NCI-H1436 treated with DMSO at 0.1 percent for 48 hours (cell line): ENCODE measurements at places on chromosomes 1 and 21.
A peak's percentile ranks its signal among the peaks of the same experiment; 100 is the strongest.

DNA sequence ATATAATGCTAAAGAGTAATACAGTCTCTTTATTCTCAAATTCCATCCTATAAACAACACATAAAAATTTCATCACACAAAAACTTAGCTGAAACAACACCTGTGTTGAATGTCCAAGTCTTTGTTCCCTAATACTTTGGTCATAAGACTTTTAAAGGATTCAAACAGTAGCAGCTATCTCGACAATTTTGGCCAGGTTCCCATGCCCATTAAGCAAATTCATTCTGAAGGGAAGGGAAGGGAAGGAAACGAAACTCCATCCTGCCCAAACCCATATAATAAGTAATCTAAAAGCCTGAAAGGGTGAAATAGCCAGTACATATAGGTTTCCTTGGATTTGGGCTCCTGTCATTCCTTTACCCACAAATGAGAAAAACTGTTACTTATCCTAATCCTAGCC is 7.5 kb downstream of the IVNS1ABP start:
- DNase-seq: no peak

GRCh38 chr1:38791892-38792291 is 67.7 kb downstream of the RRAGC start:
- DNase-seq: no peak

- DNase-seq: no peak
Measured at GRCh38 chr1:197320991-197321531, 53.0 kb downstream of the CRB1 start.

- DNase-seq: no peak
Measured at GRCh38 chr21:27112186-27112585, 145.3 kb upstream of the ADAMTS5 start.

DNA sequence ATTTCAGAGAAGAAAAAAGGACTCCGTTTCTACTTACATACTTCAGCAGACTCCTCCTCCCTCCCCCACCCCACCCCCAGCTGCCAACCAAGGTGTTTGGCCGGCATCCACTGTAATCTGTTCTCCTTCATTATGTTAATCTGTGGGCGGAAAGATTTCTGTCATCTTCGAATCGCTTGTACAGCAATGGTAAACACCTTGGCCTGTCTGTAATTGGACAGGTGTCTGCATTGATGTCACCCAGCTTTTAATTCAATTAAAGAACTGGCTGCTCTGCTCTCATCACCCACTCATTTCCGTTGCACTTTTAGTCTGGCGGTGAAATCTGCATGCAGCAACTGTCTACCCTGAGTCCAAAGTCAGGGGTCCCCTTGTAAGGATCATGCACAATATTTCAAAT is 368.6 kb downstream of the USH2A start:
- peak; percentile 89 for DNase-seq

DNA sequence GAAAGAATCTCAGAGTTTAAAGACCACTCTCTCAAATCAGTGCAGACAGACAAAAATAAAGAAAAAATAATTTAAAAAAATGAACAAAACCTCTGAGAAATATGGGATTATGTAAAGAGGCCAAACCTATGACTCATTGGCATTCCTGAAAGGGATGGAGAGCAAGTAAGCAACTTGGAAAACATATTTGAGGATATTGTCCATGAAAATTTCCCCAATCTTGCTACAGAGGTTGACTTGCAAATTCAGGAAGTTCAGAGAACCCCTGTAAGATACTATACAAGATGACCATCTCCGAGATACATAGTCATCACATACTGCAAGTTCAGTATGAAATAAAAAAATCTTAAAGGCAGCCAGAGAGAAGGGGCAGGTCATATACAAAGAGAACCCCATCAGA is 43.7 kb upstream of the IVNS1ABP start:
- no peak for DNase-seq

DNA sequence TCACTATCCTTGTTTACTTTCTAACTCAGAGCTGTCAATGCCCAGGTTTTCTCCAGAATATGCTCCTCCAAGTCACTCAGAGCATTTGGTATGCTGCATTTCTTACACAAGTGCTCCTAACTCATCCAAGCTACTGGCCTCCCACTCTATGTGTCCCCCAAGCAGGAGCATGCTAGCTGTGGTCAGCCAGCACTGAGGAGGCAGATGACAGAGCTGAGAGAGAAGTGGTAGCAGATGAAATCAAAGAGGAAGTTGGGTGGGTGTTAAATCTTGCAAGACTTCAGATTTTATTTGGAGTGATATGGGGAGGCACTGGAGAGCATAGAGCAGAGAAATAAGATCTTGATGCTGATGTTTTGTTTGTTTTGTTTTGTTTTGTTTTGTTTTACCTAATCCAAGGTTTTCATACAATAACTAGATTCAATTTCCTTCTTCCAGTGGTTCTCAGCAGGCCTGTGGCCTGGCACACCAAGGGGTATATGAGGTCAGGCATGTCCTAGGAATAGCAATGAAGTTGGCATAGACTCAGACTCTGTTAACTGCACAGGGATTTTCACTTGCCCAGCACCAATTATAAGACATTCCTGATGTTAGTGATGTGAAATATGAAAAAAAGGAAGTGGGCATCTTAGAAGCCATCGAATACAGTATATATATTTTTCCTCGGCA is 3.1 kb upstream of the PGBD5 start:
- DNase-seq: no peak

- no peak for DNase-seq
Measured at GRCh38 chr1:155977690-155978324, 540 bp downstream of the ARHGEF2 start.

- DNase-seq: no peak
Measured at GRCh38 chr1:115479055-115479482, 141.0 kb upstream of the NGF start.

GRCh38 chr1:3940754-3941345 is 40.8 kb upstream of the C1orf174 start:
- no peak for DNase-seq

- DNase-seq: no peak
Measured at GRCh38 chr1:113805639-113806038, 6.6 kb downstream of the RSBN1 start.

GRCh38 chr1:179066471-179066870 is 15.4 kb upstream of the TOR3A start:
- no peak for DNase-seq

GRCh38 chr1:15260418-15261154 is 13.6 kb downstream of the FHAD1 start:
- DNase-seq: no peak

GRCh38 chr1:147391114-147391513 is 148.6 kb downstream of the CHD1L start:
- no peak for DNase-seq

DNA sequence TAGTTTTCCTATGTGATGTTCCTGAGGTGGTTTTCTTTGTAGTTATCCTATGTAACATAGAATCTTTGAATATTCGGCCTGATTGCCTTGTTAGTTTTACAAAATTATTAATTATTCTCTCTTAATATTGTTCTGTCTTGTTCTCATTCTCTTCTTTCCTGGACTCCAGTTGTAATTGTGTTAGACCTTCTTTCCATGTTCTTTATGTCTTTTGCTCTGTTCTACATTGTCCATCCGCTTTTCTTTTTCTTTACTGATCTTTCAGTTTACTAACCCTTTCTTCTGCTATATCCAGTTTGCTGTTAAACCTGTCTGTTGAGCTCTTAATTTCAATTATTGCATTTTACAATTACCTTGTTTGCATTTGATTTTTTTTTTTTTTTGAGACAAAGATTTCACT is 89.3 kb downstream of the PEX14 start:
- no peak for DNase-seq

- DNase-seq: no peak
Measured at GRCh38 chr1:153536012-153536670, 350 bp upstream of the S100A6 start.

GRCh38 chr1:168134642-168135041 is 2.1 kb downstream of the GPR161 start:
- DNase-seq: no peak

GRCh38 chr1:109490029-109490933 is 3.6 kb upstream of the CYB561D1 start:
- DNase-seq: no peak

- DNase-seq: no peak
Measured at GRCh38 chr1:185861630-185862029, 127.4 kb downstream of the HMCN1 start.

- no peak for DNase-seq
Measured at GRCh38 chr1:79041666-79042065, 35.1 kb upstream of the ADGRL4 start.

DNA sequence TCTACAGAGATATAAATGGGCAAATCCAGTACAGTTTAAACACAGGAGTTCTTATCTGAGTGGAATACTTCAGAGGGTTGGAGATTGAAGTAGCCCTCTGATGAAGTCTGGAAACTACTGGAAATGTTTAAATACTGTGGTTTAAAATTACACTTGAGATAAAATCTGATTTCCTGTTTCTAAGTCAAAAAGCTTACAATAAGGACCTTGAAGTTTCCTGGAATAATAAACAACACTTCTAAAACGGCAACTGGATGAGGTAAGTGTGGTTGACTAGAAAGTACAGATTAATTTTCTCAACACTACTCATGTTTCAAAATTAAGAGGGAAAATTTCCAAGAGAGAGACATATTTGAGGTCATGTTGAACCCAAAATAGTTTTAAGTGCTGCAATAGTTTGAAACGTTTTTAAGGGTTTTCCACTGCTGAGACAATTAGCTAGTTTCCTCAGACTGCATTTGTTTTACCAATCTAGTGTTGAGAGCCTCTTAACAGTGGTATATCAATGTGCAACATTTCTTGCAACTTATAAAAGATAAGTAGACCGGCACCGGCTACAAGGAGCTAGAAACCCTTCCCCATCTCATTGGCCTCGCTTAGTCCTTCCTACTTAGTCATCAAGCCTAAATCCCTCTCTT is 27.4 kb downstream of the KCNA3 start:
- DNase-seq: no peak

DNA sequence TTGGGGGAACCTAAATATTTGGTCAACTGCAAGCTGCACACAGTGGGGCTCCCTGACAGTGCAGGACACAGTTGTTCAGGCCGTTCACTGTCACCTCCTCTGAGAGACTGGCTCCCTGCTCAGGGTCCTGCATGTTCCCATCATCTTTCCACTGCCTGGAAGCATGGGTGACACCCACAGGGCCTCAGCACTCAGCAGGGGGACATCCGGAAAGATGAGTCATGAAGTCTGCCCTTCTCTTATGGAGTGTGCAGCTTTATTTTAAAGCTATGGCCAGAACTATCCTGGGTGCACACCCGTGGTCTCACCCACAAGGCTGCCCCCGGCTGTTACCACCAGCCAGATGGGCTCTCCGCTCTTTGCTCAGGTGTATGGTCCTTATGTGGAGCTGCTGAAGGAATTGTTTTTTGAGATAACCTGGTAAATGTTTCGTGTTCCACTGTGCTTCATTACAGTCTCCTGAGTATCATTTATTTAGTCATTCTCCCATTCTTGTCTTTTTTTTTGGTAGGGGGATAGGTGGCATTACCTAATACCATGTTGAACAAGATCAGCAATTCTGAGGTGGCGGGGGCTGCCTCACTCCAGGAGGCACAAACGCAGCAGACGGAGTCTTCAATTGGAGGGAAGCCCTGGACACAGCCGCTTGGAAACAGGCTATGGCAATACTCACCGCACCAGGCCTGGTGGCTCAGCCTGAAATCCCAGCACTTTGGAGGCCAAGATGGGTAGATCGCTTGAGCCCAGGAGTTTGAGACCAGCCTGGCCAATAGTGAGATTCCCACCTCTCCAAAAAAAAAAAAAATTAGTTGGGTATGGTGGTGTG is 14.3 kb downstream of the TRIM11 start:
- DNase-seq: no peak

GRCh38 chr1:199279872-199280645 is 641.2 kb downstream of the PTPRC start:
- DNase-seq: no peak

DNA sequence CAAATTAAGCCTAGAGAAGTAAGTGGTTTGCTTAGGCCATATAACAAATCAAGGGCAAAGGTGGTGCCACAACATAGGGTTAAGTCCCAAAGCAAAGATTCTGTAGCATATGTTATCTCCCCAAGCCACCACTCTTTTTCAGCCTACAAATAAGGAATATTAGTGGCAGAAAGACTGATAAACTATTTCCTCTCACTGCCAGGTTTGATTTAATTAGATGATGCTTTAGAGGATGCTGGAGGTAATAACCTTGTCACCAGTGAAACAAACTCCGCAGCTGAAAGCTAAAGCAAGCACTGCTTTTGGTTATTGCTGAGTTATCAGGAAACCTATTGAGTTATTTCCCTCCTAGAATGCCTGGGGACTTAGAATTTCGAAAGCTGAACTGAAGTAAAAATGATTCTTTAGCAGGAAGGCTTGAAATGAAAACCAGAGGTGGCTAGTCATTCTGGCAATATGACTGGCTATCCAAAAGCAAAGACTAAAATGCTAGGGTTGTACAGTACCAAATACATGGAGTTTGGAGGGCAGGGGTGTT is 145.2 kb downstream of the SYT2 start:
- DNase-seq: no peak

- no peak for DNase-seq
Measured at GRCh38 chr1:202642619-202643291, 67.5 kb downstream of the SYT2 start.

DNA sequence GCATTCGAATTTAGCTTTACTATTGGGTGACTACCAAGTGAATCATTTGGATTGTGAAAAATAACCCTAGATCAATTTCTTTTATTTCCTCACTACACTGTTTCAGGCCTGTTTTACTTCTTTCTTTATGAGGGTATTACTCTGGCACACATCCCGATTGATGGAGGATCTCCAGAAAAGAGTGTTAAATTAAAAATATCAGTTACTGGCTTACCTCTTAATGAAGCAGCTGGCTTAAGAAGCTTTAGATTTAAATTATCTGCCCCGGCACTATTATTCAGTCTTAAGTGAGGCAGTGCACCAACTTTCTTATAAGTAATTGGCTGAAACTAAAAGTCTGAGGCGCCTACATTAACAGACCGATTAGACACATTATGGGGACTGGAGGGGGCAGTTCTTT is 1097.4 kb downstream of the TTLL7 start:
- DNase-seq: no peak

- no peak for DNase-seq
Measured at GRCh38 chr1:153805042-153805745, 30.0 kb downstream of the SLC27A3 start.

GRCh38 chr1:18110968-18111367 is 3.4 kb downstream of the IGSF21 start:
- DNase-seq: no peak
